ENCODE measurements at places on chromosomes 1 and 21.

GRCh38 chr1:183194527-183195141 lies 8.6 kb downstream of the LAMC2 start:
- DNase-seq: no peak

GRCh38 chr1:240621249-240621648 lies 9.3 kb upstream of the GREM2 start:
- DNase-seq: no peak

- no peak for DNase-seq
Observed at GRCh38 chr21:37593015-37593414, 226.4 kb downstream of the DYRK1A start.

DNA sequence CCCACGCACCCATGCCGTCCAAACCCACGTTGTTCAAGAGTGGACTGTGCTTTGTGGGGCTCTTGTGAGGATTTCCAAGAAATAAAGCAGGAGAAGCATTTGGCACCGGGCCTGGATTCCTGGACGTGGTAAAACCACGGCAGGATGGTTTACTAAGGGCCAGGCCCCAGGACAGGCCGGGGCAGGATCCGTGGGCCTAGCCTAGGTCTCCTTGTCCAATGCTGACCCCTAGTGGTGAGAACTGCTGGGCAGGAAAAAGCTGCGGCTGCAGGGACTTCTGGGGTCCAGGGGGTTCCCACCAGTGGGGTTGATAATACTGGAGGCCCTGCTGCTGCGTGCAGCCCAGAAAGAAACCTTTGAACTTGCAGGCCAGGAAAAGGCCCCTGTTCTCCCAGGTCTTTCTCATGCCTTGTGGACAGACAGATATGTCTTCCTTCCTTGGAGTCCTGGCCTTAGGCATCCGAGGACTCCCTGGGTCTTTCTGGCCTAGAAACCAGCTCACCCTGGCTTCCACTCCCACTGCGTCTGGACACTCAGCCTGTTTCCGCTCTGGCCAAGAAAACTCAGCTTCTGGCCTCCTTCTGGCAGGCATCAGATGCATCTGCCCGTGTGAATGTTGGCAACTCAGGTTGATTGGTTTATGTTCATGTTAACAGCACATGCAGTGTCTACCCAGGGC lies 106.9 kb upstream of the TMEM51 start:
- peak; percentile 66 for DNase-seq

- DNase-seq: no peak
Observed at GRCh38 chr1:87202451-87202850, 126.2 kb upstream of the LMO4 start.

- DNase-seq: no peak
Observed at GRCh38 chr1:184629266-184629665, 125.4 kb downstream of the EDEM3 start.

DNA sequence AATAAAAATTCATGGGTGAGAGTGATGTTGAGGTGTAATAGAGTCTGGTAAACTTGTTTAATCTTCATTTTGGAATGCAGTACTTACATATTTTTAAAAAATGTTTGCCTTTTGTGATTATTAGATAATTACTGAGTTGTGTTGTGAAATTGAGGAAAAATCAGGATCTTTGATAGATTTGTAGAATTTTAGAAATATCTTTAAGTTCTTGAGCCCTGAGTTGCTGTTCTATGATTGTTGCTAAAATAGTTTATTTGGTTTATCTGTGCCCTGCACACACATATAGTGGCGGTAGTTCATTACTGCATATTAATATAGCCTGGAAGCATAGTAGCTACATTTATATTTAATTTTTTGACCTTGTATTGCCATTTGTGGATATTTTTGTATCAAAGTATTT lies 1.6 kb downstream of the B3GALT2 start:
- no peak for DNase-seq

- no peak for DNase-seq
Observed at GRCh38 chr1:58107943-58108342, 438.6 kb downstream of the OMA1 start.

- no peak for DNase-seq
Observed at GRCh38 chr1:10421637-10422036, 8.6 kb upstream of the CENPS start.

DNA sequence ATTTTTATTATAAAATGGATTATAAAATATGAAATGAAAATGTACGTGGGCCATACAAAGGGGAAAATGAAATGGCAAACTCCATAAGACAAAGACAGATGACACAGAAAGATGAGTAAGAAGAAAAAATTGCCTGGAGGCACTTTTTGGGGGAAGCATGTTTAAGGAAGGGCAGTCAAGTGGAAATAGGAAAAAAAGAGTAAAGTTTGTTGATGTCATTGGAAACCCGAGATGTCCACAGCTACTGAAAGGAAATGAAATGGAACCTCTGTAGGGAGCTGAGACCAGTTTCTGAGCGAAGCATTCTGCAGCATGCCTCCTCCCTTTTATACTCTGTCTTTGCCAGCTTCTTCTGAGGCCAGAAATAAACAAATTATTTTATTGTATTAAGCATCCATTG lies 203.4 kb upstream of the UBE2U start:
- peak; percentile 51 for DNase-seq

DNA sequence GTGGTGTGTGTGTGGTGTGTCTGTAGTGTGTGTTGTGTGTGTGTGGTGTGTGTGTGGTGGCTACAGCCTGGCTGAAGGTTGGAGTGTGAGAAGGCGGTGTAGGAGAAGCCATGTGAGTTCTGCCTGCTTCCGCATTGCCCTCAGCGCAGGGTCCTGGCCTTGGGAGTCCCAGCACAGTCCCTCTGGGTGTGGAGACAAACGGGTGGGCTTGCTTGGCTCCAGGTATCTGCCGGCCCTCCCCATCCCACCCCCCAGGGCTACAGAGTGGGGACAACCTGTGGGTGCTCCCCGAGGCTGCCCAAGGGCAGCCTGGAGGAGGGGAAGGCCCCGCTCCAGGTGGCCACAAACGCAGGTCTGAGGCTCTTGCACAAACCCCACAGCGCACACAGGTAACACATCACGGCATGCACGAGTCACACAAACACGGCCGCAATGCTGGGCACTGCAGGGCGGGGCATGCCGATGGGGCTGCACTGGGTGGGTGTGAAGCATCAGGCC lies 31.7 kb upstream of the ADARB1 start:
- DNase-seq: no peak

Data from fibroblast of skin of right quadriceps (primary cell).